ENCODE measurements at places on chromosomes 13 and 19.

DNA sequence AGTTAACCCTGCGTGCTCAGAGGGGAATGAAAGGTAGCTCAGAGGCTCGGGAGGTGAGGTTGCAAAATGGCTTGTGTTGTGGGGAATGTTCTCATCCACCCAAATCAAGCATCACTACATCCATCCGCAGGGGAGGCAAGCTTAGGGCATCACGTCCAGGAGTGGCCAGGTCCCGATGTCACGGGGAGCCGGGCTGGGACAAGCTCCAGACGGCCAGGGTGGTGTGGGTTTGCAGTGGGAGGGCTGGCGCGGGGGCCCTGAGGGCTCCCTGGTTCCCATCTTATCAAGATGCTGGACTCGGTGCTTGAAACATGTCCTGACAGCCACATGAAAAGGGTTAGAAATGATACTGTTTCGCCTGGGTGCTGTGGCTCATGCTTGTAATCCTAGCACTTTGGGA, 25.8 kb downstream of the EPN1 start:
- no peak for DNase-seq

DNA sequence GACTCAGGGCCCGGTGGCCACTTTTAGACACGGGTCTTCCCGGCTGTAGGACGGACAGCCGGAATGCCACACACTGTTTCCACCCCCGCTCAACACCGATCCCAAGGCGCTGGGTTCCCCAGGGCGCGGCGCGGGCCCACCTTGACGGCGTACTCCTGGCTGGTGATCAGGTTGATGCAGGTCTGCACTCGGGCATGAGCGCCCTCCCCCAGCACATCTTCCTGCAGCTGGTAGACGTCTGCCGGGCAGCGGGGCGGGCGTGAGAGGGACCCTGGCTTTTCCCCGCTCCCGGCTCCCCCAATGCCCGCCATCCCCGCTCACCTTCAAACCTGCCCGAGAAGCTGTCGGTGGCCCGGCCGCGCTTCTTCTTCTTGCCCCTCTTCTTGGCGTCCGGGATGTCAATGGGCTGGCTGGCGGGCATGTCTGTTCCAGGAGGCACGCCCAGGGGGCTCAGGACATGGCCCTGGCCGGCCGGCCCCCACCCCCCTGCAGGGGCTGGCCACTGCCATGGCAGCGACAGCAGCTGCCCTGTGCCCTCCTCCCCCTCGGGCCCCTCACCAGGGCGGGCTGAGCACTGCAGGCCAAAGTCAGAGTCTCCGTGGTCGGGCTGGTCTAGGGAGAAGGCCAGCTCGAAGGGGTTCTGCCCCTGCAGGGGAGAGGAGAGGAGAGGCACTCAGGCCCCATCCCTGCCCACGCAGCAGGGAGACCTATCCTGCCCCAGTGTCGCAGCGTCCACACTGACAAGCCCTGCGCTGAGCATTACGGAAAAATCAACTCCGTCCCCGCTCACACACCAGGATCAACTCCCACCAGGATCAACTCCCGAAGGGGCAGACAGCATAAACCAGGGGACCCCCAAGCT, 4.8 kb downstream of the MKNK2 start:
- DNase-seq: no peak

- no peak for DNase-seq
Measured at GRCh38 chr13:95067303-95067702, 233.9 kb downstream of the ABCC4 start.

DNA sequence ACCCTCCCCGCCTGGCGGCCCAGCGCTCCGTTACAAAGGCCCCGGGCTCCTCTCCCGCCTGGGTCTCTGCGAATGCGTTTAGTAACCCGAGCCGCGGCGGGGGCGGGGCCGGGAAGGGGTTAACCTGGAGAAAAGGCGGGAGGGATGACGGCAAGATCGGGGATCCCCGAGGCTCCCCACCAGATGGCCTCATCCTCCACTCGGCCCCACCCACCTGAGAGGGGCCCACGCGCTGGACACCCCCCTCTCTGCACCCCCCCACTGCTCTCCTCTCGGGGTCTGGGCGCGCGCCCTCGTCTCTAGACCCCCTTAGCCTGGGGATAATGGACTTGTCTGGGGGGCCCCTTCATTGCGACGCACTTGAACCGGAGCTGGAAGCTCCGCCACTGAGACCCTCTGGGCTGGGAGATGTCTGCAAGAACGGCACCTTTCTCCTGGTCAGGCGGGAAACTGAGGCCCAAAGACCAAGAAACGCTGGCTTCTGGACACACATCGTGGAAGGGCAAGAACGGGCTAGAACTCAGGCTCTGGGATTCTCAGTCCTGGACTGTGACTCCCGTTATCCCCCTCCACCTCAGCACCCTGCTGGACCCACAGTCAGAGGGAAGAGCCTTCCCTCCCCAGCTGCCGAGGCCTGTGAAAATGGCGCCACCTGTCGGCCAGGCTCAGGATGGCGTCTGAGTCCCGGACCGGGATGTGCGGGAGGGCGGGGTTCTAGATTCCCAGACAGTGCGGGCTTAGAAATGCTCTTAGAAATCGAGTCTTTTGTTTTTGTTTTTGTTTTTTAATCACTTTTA, 2.9 kb upstream of the LTBP4 start:
- DNase-seq: peak; percentile 82

GRCh38 chr19:7888145-7888825, at the start of gene LRRC8E:
Gene LRRC8E, plus strand, starts transcription at chr19:7888510. Its CDS starts 7,094 bp downstream, at chr19:7895604.
- no peak for DNase-seq

DNA sequence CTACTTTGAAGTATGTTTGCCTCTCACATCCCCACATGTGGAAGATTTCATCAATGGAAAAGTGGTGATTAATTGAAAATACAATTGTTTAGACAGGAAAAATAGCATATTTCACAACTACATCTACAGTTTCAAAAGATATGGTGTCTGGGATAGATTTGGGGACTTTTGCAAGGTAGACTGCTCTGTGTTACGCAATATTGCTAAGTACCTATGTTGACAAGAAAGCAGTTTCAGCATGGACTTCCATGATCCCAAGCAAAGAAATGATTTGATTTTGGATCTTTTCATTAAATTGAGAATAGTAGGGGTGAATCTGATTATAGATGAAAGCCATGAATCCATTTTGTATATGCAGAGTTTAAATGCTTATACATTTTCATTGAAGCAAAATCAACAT, 10.5 kb downstream of the ZNF160 start:
- DNase-seq: no peak

GRCh38 chr13:49093376-49093775, 117.7 kb downstream of the FNDC3A start:
- DNase-seq: no peak

- DNase-seq: no peak
Measured at GRCh38 chr19:5192568-5192967, 148.0 kb downstream of the PTPRS start.

- no peak for DNase-seq
Measured at GRCh38 chr19:37920591-37921450, 13.8 kb downstream of the SIPA1L3 start.

DNA sequence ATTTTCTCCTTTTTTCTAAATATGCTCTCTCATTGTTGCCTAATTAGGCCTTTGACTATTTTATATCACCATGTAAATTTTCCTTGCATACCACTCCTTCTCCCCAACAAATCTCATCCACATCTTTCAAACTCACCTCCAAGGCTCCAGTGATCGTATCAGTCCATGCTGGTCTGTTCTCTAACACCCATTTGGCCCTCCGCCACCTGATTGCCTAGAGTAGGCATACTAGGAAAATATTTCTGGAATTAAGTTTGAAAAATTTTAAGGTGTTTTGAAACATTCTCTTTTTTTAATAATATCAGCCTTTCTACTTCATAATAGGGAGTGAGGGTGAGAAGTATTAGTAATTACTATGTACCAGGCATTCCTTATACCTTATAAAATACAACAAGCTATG, 473.9 kb downstream of the FGF9 start:
- DNase-seq: no peak

GRCh38 chr13:19089315-19089714, 92.3 kb downstream of the TUBA3C start:
- no peak for DNase-seq

- no peak for DNase-seq
Measured at GRCh38 chr13:75216038-75216437, 265.9 kb downstream of the TBC1D4 start.

- DNase-seq: no peak
Measured at GRCh38 chr19:3656073-3656746, 29.6 kb upstream of the CACTIN start.

GRCh38 chr13:39167018-39167417, 128.8 kb downstream of the NHLRC3 start:
- DNase-seq: no peak

- DNase-seq: no peak
Measured at GRCh38 chr19:8490873-8491272, 11.6 kb downstream of the PRAM1 start.

DNA sequence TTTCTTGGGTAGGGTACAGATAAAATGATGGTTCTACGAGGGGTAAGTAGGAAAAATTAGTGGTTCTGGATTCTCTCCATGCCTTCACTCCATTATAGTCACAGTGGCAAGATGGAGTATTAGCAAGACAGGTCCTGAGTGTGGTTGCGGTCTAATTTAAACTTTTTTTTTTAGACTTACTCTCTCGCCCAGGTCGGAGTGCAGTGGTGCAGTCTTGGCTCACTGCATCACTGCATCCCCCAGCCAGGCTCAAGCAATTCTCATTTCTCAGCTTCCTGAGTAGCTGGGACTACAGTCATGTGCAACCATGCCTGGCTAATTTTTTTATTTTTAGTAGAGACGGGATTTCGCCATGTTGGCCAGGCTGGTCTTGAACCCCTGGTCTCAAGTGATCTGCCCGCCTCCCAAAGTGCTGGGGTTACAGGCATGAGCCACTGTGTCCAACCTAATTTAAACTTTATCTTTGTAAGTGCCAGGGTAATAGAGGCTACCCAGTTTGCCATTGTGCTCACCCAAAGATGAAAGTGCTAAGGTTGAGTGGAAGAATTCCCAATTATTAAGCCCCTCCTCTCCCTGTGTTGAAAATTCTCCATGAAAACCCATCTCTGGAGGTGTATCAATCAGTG, 135.6 kb downstream of the TM9SF2 start:
- no peak for DNase-seq

DNA sequence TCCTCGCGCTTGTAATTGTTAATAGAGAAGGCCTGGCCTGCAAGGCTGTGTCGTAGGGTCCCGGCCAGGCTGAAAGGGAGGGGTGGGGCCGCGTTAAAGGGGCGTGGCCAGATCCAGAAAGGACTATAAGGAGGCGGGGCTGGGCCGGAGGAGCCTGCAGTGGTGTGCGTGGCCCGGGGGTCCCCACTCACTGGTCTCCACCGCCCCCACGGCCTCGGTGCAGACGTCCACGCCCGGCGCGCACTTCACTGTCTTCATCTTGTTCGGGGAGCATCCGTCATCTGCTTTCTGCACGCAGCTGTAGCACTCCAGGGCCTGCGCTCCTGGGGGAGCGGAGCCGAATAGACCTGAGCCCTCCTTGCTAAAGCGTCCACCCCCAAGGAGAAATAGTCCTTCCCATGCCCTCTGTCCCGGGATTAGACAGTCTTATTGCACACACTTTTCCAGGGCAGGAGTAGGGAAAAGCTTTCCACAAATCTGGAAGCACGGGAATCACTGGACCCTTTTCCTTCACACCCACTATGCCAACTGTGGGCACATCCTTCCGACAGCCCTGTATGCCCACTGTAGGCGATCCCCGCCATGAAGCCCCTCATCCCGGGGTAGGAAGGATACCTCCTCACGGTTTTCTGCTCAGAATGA, 1.2 kb downstream of the LYPD3 start:
- DNase-seq: no peak

GRCh38 chr19:38784224-38784623, 4.8 kb upstream of the LGALS7B start:
- DNase-seq: no peak

DNA sequence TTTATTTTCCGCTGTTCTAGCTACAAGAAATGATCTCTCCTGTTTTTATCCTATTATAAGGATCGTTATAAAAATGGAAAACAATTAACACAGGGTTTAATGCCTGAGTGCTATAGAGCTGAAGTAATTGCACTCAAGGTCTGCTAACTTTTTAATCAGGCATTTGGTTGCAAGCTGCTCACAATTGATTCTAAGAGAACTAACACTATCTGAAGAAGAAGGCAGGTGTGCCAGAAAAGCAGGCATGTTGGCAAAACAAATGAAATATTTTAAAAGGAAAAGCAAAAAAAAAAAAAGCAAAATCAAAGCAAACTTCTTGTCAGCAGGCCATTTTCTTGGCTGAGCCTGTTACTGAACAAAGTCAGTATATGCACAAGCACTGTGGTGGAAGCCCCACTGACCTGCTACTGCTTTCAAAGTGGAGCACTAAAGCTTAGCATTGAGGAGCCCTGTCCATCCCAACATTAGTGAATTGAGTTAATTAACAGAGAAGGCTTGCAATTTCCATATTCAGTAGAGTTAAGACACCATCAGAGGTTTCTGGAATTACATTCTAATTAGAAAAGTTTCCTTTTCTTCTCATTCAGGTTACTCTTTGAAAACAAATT, 574.2 kb downstream of the PCDH9 start:
- DNase-seq: no peak

DNA sequence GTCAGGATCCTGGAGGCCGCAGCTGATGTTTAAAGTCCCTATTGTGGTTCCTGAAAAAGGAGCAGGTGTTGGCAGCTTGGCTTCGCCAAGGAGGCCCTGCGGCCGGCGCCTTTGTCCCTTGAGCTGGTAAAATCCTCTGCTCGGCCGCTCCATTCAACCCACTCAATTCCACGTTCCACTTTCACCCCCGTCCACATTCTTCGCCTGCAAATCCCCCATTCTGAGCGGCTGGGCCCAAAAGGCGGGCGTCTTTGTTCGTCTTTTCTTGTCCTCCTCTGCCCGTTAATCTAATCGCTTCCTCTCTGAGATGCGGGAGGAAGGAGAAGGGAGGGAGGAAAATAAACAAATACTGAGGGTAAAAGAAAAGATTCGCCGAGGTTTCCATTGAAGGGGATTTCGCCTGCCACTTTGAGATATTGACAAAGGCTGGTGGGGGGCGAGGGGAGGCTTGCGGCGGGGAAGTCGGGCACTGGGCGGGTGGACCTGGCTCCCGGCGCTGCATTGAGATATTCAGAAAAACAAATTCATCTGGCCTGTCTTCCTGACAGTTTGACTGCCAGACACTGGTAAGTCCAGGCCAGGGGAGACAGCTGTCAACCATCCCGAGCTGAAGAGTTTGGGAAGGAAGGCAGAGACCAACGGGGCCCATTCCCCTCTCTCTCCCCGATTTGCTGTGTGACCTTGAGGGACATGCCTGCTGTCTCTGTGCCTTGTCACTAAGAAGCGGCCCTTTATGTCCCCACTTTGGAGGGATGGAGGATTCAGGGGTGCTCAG, 37.6 kb downstream of the ZNRF4 start:
- DNase-seq: no peak

DNA sequence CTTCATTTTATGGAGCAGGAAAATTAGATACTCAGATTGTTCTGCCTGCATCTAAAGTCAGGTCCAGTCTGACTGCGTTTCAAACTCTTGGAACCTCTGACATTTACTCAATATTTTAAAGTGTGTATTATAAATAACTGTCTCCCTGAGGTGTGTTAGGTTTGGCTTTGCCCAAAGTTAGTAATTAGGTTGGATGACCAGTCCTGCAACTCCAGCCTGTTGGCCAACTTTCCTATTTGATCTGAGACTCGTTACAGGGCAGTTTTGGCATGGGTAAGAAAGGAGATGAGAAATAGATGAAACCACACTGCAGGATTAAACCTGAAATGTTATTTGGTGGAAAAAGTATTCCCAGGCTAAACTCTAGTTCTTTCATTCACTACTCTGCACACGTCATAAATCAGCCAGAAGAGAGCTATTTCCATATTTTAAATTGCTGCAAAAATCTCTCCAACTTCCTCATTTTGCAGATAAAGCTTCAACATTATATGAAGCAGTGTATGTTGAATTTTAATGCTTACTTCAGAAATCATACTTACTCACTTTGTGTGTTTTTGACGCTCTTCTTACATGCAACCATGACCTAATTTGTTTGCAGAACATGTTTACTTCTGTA, 357.1 kb downstream of the DCT start:
- DNase-seq: no peak
